ENCODE measurements at places on chromosomes 11 and 22.
A peak's percentile ranks its signal among the peaks of the same experiment; 100 is the strongest.

DNA sequence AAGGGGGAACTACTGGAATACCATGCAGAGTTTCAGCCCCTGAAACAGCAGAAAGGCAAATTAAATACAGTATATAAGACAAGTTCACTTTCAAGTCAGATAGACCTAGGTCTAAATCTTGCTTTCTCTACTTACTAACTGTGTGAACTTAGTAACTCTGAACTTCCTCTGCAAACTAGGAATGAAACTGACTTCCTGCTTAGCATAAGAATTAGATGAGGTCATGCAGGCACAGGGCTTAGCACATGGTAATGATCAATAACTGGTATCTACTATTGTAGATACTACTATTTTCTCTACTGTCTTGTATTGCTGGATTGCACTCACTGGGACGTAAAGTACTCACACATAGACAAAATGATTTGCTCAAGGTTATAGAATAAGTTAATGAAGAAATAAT is 51.5 kb upstream of the MTNR1B start:
- no peak for DNase-seq

GRCh38 chr22:21451545-21452520 is 15.4 kb upstream of the TMEM191C start:
- no peak for DNase-seq

DNA sequence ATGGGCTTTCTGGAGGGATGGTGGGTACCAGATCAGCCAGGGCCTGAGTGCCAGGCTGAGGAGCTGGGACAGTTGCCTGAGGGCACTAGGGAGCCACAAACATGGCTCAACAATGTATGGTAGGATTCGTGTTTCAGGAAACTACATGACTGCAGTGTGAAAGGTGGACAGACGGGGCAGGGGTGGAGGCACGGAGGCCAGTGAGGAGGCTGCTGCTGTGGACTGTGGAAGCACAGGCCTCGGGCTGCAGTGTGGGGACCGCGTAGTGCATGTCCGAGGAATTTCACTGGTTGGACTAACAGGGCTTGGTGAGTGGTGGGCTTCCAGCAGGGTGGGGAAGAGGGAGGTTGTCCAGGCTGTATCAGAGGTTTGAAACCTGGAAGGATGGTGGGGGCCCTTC is 7.8 kb downstream of the P2RY2 start:
- no peak for DNase-seq

- DNase-seq, result no peak
Observed at GRCh38 chr11:87432022-87432421, 394.3 kb downstream of the TMEM135 start.

GRCh38 chr11:47302853-47303252 is 32.9 kb downstream of the MADD start:
- no peak for DNase-seq

DNA sequence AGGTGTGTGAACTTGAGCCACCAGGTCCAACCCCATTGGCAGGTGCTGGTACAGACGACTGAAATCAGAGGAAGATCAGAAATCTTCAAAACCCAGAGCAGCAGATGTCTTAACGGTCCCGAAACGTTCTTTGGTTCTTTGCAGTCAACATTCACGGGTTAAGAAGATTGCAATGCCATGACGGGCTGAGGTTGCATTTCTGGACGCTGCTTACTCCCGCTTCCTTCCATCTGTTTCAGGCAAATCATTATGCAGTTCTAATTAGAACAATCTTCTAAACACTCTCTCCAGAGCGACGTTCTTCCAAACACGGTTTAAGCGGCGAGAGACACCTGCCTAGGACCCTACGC is 492 bp upstream of the LUZP2 start:
- no peak for DNase-seq

GRCh38 chr11:76334826-76335389 is 46.0 kb downstream of the THAP12 start:
- DNase-seq, result no peak

DNA sequence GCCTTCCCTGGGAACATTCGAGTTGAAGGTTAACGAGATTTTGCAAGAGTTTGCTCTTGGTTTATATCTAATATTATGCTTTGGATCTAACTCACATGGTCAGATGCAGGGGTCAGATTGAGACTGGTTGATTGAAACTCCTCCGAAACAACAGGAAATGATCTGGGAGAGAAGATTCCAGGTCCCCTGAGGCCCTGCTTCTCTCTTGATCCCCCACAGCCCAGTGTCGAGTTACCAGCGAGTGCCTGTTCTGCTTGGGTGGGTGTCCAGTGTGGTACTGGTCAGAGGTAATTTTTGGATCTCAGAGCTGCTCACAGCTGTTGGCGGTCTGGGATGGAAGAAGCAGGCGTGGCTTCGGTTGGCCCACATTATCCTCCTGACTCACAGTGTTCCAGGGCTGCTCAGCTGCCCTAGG is 9.2 kb downstream of the FBLN1 start:
- DNase-seq, result no peak

DNA sequence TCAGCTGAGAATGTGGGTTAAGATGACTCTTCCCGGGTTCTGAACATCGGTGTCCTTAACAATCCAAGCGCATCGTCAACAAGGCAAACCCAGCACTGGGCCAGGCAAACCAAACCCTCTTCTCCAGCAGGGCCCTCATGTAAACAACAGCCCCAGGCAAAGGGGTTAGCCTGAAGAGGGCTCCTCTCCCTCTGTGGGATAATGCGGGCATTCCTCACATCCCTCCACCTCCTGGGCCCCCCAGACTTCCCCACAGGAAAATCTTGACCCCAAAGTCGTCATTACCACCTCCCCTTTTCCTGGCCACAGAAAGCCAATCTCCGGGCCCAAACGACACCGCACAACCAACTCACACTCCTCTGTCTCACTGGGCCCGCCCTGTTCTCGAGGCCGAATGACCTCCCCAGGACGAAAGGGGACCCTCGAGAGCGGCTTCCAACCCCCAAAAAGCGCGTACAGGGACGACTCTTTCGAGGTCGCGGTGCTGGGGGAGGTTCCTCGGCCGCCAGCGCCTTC is 566 bp downstream of the DDB1 start:
- no peak for DNase-seq

DNA sequence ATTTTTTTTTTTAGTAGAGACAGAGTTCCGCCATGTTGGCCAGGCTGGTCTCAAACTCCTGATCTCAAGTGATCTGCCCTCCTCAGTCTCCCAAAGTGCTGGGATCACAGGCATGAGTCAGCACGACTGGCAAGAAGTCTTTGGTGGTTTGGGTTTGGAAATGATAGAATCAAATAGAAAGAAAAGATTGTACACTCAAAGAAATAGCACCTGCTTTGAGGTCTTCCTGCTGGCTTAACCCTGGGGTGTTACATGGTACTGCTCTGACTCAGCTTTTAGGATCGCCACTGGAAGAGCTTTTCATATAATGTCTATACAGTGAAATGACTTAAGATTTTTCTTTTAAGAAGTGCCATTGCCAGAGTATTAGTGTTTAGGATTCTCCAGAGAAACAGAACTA is 50.2 kb downstream of the JAM3 start:
- no peak for DNase-seq

DNA sequence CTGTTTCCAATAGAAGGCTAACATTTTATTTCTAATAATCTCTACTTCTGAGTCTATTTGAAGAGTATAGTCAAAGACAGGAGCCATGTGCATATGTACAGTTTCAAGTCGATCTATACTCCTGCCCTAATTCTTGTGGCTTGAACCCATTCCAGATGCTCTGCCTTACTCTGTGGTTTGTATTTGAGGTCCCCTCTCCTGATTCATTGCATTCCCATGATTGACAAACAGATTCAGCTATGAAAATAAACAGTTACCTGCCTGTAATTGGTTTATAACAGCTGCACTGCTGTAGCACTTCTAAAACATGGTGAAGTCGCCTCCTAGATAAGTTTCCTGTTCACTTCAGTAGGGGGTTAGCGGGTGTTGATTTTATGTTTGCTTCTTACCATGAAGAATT is 138.7 kb downstream of the SOX6 start:
- no peak for DNase-seq

DNA sequence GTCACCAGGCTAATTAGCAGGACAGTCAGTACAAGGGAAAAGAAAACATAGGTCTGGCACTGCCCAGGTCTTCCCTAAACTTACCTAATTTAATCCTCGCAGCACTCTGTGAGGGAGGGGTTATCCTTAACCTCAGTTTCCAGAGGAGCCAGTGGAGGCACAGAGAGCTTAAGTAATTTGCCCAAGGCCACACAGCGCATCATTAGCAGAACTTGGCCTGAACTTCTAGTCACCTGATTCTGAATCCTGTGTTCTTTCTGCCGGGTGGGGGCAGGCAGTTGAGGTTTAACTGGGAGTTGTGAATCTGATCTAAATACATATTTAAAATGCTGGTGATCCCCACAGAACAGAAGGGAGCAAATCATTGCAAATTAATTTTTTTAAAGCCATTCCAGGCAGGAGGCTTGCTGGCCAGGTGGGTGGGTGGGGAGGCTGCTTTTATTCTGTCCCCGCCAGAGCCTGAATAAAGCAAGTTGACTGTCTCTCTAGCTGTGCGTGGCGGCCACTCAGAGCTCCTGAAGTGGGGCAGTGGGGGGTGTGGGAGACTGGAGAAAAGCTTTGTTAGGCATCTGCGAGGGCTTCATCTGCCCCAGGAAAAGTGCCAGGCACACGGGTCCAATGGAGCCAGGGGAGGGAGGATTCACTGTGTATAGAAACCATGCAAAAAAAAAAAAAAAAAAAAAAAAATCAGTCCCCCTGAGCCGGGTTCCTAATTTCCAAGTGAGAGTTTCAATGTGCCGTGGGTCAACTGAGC is 66.1 kb downstream of the NFAM1 start:
- DNase-seq, result no peak

GRCh38 chr22:45861259-45861658 is 115.7 kb downstream of the WNT7B start:
- DNase-seq, result no peak

DNA sequence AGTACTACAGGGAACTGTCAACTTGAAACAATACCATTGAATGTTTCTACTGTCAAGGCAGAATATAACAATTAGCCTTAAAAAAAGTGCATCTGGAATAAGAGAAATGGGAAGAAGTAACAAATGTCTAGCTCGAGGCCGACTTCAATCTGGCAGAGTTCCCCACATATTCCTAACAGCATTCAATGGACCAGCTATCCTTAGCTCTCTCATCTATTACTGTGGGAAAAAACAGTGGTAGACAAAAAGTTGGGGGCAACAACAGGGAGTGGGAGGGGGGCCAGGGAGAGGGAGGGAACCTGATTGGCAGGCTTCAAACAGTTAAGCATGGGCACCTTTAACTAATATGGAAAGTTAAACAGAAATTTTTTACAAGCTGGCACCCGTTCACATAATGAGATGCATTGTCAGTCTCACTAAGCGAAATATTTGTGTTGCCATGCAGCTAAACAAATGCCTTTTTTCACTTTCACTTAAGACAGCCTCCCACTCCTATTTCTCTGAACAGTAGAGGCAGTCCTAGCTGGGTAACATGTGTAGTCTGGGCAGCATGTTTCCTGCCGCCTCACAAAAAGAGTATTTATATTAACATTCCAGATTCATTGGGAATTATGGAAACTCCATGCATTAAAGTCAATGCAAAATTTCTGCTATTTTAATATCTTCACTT is 62.2 kb upstream of the SOX6 start:
- no peak for DNase-seq

DNA sequence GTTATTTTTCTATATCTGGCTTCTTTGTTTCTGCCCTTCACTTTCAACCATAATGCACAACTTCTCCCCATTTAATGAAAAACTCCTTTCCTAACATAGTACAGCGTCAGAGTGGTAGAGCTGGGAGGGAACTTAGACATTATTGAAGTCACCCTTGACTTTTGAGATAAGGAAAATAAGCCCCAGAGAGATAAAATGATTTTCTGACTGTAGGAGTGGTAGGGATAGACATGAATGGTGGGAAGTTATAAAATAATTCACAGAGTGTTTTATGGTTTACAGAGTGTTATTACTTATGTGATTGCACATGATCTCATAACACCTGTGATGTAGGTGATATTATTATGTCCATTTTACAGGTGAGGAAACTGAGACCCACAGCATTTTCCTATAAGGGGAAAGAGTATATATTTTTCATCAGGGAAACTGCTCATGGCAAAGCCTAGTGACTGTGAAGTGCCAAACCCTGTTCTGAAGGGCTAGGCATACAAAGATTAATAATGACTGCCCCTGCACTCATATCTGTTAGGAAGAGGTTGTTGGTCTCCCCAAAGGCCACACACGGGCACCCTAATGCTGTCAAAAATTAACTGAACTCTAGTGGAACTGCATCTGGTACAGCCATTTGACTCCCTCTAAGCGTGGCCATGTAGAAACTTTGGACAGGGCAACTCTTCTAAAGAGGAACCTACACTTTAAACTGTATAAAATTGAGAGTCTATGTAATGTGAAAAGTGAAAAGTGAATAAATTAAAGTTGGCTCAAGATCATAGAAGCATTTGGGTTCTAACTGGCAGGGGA is 61.1 kb upstream of the PICALM start:
- DNase-seq, result no peak

- no peak for DNase-seq
Observed at GRCh38 chr11:114058871-114059277, 637 bp upstream of the ZBTB16 start.

GRCh38 chr22:41217553-41218157 is 12.5 kb downstream of the L3MBTL2 start:
- peak; percentile 24 for DNase-seq

DNA sequence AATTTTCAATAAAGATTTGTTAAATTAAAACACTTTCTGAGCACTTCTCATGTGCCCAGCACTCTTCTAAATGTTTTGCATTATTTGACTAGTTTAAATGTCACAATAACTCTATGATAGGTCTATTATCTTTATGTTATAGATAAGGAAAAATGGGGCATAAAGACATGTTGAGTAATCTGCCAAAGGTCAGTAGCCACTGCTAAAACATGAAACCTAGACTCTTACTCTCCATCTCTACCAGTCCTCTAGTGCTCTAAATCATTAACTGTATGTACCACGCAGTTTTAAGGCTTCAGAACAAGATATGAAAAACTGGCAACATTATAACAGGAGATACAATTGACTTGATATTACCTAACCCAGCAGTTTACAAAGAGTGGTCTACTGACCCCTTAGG is 6.9 kb downstream of the RAB6A start:
- DNase-seq, result no peak

DNA sequence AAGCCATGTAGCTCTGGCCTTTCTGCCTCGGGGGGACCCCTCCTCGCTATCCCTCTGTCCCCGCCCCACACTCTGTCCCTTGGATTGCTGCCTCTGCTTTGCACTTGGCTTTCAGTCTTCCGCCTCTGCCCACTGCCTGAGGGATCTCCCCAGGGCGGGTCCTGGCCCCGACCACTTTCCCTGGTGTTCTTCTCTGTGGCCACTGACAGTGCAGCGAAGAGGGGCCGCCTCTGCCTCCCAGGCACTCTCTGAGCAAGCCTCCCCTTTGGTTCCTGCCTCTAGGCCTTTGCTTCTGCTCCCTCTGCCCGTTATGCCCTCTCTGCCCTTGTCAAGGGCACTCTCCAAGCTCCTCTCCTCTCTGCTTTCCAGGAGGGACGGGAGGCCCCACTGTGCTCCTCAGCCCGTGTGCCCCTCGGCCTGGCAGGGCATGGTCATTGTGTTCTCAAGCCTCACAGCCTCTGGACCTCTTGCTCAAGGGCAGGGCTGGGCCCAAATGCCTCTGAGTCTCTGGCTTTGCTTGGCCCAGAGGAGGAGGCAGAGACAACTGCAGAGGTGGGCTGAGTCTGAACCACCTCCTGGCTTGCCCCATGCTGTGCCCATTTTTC is 5.5 kb upstream of the MPPED1 start:
- DNase-seq, result no peak

GRCh38 chr11:78949976-78950690 is 375.5 kb upstream of the NARS2 start:
- DNase-seq, result no peak
